ENCODE measurements at places on chromosomes 3 and 15.

GRCh38 chr15:90955624-90956273, 1.1 kb downstream of the RCCD1 start:
- DNase-seq: no peak

GRCh38 chr15:67510597-67511190, 10.2 kb upstream of the C15orf61 start:
- DNase-seq: no peak

DNA sequence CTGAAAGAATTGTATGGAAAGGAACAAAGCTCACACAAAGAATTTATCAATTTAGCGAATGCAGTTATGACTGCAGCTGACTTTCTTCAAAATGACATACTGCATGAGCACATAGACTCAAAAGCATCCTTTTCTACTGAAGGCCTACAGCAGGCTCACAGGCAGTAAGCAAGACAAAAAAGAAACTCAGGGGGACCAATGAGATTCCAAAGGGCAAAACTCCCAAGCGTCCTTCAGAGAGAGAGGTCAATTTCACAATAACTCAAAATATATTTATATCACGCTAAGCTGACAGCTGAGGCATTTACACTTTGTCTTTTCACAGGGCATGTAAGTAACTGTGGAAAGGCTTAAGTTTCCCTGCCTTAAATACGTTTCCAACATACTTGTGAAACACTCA, 427.9 kb upstream of the RASGRP1 start:
- DNase-seq: no peak

DNA sequence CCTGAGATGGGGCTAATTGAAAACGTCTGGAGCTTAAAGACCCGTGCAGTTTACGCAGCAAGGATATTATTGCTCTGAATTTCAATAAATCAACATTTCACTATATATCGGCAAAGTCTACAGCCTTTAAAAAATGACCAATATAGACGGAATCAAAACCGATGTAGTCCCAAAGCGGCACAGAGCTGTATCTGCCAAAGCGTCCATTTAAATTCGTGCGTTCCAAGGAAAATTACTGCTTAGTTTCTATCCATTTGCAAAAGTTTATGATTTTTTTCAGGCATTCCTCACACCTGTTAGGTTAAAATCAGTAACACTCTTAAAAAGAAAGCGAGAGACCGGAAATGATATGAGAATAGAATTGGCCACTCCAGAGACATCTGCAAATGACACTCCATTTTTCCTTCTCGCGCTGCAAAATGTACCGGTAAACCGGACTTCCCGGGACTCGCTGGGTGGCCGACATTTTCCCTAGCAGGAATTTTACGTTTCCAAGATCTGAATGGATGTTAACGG, 777 bp upstream of the EIF4A2 start:
- DNase-seq: no peak

Measured in H1 (cell line).